ENCODE measurements at places on chromosomes 4 and X.

DNA sequence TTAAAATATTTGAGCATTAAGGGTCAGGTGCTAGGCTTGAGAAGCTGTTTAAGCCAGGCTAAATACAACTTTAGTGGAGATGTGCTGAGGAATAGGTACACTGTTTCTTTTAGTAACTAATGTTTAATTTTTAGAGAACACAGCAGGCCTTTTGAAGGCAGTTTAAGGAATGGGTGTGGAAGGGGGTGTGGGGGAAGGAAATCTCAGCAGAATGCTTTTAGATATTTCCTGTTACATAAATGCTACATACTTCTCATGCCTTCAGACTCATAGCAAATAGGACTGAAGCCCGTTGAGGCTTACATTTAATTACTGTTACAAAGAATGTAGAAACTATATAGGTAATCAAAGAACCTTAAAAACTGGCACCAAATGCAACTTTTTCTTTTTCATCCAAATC lies 66.3 kb downstream of the WWC2 start:
- no peak for DNase-seq

DNA sequence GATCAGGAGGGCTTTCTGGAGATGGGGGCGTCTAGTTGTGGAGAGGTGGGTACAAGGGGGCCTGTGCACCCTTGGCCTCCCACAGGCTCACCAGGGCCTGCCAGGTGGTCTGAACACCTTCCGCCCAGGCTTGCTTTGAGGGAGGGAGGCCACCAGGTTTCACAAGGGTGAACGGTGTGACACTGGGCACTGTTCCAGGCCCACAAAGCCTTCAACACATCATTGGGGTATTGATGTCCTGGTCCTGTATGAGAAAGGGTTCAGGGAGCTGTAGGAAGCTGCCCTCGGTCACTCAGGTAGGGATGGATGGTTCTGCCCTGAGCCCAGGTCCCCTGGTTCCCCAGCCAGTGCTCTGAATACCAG lies 6.0 kb downstream of the HTRA3 start:
- no peak for DNase-seq

GRCh38 chr4:11368701-11369115 lies 60.0 kb downstream of the HS3ST1 start:
- DNase-seq: no peak

DNA sequence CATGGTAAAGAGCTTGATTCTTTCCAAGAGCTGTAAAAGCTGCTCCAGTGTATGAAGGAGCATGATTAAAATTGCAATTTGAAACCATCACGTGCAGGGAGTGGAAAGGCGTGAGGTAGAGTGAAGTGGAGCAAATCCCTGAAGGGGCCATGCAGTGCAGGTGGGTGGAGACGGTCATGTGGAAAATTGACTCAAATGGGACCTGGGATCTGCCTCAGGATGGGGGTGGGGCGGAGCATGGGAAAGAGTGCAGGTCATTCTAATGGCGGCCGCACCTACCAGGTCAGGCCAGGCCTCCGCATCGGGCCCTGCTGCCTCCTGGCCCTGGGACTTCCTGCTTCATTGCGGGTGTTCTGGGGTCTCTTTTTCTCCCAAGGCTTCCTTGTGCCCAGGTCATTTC lies 25.3 kb upstream of the TRIM60 start:
- DNase-seq: no peak

DNA sequence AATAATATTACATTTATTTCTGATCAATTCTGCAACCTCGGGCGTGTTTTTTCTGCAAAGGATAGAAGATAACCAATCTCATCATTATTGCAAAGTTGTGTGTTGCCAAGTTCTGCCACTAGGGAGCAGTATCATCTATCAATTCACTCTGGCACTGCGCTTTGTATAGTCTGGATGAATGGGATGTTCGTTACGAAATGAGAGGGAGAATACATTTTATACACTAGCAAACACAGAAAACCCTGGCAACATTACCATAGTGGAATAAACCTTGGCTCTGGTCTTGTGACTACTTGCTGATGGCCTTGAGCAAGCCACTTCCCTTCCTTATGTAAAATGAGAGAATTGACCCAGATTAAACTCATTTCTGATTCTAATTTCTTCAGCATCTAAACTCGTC lies 97.5 kb upstream of the ZNF518B start:
- peak; percentile 81 for DNase-seq

DNA sequence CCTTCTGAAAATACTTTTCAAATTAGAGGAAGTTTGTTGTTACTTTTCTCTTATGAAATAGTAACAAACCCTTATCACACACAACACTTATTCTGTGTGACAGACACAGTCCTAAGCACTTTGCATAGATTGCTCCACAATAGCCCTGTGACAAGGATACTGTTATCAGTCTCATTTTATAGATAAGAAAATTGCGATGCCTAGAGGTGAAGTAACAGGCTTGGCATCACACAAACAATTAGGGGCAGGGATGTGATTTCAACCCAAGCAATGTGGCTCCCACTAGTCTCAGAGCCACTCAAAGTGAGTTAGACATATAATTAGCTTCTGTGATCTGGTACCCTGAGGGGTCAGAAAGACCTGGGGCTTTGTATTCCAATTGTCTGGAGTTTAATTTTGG lies 339.9 kb downstream of the FBXO8 start:
- no peak for DNase-seq

- DNase-seq: no peak
Measured at GRCh38 chr4:76250962-76251361, 559 bp upstream of the FAM47E start.

DNA sequence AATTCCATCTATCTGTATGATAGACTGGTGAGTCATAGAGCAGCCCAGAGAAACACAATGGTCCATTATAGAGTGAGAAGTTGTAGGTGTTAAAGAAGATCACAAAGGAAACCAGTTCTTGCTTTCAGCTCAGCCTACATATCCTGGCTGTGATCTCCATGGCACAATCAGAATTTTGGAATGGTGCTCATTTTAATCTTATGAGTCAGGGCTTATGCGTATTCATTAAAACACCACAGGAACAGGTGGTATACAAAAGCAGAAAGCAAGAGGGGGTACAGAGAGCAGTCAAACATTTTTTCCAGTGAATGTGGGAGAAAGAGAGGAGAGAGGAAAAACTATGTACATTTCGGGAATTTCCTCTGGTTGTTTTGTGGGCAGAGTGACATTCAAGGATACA lies 126.9 kb downstream of the MFAP3L start:
- DNase-seq: no peak

GRCh38 chr4:118981839-118982381 lies 93.3 kb downstream of the SYNPO2 start:
- peak; percentile 81 for DNase-seq

DNA sequence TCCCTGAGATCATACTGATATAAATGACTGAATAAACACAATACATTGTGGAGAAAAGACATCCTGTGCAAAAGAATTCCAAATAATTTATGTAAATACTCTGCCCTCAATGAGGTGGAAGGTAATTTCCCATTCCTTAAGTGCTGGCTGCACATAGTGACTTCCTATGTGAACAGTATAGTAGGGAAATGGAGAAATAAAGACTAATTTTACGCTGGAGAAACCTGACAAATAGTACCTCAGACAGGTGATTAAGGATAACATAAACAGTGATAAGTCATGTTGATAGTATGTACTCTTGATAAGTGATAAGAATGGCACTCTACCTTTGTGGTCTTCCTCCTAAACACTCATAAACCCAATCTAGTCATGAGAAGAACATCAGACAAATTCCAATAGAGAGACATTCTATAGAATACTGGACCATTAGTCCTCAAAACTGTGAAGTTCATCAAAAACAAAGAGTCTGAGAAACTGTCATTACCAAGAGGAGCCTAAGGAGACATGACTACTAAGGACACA lies 274.0 kb downstream of the CHIC1 start:
- no peak for DNase-seq

- DNase-seq: no peak
Measured at GRCh38 chr4:47104986-47105385, 73.6 kb downstream of the GABRB1 start.
